ENCODE measurements at places on chromosomes 1 and 21.

DNA sequence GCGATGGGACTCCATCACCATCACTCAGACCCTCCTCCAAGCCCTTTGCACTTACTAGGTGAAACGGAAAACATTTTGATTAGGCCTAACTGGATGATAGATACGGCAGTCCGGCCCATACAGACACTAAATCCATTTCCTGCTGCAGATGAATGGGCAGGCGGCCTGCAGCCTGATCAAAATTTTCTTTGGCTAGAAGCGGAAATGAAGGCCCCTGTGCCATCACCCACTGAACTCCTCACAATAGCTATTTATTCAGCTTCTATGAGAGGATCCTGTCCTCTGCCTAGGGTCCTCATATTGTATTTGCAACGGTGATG is 200.5 kb downstream of the OMA1 start:
- no peak for DNase-seq

DNA sequence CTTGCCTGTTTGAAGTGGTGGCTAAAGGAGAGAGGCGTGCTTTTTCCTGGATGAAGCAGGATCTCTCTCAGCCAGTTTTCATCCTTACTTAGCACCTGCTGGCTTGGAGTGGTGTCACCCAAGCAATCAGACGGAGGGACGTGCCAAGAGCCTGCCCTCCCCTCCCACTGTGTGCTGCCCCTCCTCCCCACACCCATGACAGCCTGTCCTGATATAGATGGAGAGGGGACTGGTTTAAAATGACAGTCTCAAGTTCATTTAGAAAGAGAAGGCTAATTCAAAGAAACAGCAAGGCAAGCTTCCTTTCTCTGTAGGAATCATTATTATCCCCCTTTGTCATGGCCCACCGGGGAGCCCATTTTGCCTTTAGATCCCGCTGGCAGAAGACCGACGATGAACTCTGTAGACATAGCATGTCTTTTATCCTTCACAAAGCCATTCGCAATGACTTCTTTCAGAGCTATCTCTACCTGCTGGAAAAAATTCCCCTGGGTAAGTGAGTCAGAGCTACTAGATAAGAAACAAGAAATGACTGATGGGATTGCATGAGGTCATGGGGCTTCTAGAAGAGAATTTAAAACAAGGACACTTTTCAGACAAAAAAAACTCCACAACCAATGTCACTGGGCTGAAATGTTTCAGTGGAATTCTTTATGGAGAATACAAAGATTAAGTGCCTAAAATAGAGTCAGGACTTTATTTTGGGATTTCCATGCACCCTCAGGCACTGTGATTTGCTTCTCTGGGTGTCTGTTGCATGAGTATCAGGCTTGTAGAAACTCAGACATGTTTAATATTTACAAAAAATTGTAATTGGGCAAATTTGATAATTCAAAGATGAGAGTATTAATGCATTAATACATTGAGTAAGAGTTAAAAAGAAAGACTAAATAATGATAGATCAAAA is at the start of gene NTMT2:
NTMT2 (plus strand) TSS at position 190 of the 907 bp plus-strand sequence; CDS start at position 339, 149 bp downstream.
- DNase-seq = no peak

DNA sequence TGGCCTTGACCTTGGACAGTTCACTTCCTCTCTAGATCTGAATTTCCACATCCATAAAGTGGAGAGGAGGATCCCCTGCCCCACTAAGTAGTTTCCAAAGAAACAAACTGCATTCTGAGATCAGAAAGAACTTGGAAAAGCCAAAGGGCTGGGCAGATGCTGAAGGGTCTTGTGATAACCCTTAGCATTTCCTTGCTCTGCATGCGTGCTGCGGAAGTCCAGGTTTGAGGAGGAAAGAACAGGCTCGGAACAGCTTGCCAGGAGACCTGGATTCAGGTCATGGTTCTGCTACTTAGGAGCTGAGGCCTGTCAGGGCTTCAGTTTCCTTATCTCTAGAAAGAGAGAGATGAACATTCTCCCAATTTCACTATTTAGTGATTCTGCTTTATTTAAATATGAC is 27.2 kb downstream of the IGFN1 start:
- DNase-seq = peak; percentile 23

DNA sequence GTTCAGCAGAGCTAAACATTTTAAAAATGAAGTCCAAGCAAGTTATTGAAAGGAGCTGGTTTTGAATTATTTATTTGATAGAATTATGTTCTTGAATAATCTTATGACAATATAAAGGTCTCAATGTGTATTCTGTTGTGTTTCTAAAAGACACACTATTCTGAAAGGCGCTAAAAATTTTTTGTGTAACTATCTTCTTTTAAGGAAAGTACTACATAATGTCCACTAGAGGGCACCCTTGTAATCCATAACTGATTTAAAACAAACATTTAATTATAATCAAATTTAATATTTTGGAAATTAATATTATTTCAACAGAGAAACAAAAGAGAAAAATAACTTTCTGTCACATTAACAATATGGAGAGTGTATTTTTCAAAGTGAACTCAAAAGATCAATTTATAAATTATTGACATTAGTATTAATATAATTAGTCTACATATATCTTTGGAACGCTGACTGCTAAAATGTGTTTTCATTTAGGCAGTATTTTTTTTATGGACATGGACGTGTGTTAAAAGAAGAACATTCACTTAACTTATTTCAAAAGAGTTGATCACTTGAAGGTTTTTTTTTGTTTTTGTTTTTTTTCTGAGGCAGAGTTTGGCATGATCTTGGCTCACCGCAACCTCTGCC is 248.4 kb downstream of the DENND1B start:
- no peak for DNase-seq

DNA sequence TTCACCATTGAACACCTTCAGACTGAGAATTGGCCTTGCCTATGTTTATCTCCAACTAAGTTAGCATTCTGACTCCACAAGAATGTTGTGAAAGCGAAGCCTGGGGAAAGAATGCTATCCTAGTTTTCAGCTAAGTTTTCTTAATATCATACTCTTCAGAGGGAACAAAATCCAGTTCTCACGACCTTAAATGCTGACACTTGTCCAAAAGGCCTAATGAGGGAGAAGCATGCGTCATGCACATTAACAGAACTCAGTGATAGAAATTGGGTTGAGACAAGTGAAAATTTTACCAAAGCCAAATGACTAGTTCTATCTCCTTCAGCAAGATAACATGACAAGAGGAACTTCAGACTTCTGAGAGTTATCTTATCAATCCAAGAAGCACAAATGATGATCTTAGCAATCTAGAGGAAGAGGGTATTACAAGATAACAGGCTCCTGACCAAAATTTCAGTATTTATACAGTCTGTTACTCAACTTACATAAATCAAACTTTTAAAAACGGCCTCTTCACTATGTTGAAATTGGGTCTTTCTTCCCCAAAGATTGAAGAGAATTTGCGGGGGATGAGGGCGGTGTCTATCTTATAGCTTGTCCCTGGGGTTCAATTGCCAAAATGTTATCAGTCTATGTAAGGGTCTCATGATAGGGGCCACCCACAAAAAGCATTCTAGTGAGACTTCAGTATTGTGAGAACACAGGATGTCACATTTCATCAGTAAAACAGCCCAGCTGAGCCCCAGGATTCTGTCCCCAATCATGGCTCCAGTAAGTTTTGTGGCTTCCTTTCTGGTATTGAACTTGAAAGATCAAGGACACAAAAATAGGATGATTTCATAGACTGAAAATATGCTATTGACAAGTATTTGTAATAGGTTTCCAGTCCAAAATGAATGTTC is 26.5 kb upstream of the SLC45A3 start:
- DNase-seq = no peak

- no peak for DNase-seq
Observed at GRCh38 chr1:66723985-66724384, 28.3 kb upstream of the DYNLT5 start.

DNA sequence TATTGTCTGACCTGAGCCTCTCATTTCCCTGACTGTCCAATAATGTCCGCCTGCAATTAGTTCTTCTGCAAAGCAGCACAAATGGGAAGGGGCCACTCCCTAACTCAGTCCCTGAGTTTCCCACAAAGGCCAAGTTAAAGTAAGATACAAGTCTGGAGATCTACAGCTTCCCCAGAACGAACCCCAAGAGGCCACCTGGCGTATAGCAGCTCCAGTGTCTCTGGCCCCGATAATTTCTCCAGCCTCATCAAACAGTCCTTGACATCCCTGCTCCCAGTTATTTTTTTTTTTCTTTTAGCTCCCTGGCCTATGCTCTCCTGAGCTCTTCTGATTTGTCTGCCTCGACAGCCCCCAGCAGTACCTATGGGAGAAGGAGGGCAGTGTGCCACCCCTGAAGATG is 8.1 kb upstream of the ACKR1 start:
- no peak for DNase-seq

GRCh38 chr1:206843626-206844025 is 21.8 kb upstream of the IL20 start:
- no peak for DNase-seq

DNA sequence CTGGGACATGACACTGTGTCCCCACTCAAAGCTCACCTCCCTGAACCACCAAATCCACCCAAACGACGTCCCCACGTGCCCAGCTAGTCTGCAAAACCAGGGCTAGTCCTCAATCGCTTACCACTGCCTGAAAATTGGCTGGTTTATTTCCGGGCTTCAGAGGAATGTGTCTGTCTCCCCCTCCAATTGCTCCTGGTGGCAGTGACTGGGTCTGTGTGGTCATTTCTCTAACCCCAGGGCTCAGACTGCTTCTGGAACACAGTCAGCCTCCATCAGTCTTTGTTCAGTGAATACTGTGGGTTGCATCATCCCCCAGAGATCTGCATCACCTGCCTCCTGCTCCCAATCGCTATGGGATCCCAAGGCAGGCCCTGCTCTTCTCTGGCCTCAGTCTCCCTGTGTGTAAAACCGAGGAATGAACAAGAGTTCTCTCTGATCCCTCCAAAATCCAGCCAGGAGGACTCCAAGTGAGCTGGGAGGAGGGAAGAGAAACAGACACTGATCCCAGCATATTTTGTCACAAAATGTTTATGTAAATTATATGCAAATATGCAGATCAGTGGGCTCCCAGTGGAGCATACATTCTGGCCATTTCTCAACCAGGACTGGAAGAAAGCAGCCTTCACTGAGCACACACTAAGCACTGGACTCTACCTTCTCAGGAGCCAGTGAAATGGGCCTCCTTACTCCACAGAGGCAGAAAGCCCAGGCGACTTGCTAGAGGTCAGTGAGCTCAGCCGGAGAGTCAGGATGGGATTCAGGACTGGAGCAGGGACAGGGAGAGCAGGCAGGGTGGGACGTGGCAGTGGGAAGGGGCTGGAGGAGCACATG is 20.9 kb downstream of the SDC3 start:
- no peak for DNase-seq

- DNase-seq = no peak
Observed at GRCh38 chr1:156809281-156809680, 7.4 kb downstream of the SH2D2A start.

DNA sequence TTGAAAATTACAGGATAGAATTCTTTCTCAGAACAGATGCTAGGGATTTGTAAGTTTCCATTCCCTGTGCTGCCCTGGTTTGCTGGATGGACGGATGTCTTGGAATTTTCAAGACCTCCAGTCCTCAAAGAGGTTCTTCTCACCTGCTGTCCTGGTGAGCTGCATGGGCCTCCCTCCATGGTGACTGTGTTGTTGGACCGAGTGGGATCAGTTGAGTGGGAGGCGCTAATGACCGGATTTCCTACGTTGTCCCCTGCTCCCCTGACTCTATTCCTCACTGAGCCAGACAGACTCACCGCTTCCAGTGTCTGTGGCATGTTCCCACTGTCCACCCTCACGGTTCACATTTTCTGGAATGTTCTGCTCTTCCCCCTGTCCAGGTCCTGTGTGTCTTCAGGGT is 229.8 kb downstream of the CAMTA1 start:
- DNase-seq = no peak

DNA sequence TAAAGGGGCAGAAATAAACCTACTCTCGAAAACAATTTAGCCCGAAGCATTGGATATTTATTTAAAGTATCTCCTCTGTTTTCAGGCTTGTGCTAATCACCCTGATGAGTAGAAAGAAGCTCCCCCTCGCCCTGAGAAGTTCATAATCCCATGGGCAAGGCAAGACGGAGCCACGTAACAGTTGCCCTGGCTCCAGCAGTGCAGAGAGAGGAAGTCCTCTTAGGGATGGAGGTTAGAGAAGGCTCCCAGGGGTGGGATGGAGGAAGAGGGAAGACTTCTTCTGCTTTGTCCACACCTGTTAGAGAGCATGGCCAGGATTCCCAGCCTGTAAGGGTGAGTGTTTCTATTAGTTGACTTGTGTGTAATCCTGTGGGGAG is 3.4 kb upstream of the GPR25 start:
- no peak for DNase-seq

GRCh38 chr1:221907166-221907932 is 165.5 kb upstream of the DUSP10 start:
- DNase-seq = no peak

DNA sequence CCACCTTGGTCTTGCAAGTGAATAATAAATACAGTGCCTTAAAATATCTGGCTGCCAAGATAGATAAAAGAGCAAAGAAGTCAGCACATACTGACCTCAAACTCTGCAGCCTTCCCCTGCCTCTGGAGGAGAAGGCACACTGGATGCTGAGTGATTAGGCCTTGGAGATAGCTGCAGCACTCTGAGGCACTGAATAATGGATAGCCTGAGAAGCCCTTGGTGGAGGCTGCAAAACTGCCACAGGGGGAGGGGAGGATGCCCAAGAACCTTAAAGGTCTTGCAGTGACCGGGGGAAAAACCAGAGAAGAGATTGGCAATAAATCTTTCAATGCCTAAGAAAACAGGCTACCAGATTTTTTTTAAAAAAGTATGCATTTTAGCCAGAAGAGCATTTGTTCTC is 167.4 kb upstream of the PRMT6 start:
- DNase-seq = no peak

- no peak for DNase-seq
Observed at GRCh38 chr1:240666568-240667198, 54.7 kb upstream of the GREM2 start.

DNA sequence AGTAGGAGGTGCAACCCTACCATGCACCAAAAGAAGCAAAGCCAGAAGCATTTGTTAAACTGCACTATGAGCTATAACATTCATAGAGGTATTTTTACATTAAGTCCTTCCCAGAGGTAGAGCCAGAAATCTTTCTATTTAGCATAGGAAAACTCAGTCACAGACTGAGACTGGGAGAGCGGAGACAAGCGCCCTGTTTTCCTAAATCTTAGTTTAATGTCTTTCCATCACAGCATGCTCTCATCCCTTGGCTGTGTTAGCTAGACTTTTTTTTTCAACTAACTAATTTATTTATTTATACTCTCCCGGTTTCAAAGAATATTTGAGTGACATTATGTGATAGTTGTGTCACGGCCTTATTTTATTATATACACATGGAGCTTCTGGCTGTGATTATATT is 304.1 kb downstream of the LMX1A start:
- DNase-seq = no peak

GRCh38 chr21:32132409-32132808 is 146.4 kb downstream of the MIS18A start:
- DNase-seq = no peak

All from suprapubic skin (tissue), 4 donors.